AG09319 (cell line): ENCODE measurements at places on chromosomes 3 and 15.

DNA sequence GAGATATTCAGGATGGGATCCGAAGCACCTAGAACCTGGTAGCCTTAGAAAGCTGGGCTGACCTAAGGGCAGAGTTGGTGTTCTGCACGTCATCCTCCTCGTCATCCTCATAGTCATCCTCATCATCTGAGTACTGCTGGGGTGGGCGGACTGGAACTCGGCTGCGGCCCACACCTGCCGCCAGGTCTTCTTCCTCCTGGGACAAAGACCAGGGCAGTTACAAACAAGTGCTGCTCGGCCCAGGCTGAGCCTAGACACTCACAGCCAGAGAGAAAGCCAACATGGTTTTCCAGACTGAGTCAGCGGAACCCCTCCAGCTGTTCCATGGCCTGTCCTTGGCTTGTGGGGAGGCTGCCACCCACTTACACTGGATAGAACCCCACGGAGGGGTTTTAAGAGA is 40.5 kb downstream of the SEMA3G start:
- no peak for DNase-seq

GRCh38 chr3:61439122-61439458 is 122.3 kb upstream of the PTPRG start:
- no peak for DNase-seq

- DNase-seq, result no peak
Observed at GRCh38 chr15:35102186-35102585, 17.1 kb upstream of the NANOGP8 start.

DNA sequence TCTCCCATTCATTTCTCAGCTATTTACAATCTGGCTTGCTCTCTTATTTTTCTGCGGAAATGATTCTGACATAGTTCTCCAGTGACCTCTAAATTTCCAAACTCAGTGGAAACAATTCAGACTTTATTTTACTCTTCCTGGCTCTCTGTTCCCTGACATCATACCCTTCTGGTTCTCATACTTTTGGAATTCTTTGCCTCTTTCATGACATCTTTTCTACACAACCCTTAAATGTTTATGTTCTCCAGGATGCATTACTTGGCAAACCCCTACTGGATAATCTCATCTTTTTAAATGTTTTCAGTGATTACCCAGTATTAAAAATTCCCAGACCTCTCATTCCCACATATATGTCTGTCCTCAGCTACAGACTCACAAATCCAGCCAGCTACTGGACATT is 23.9 kb upstream of the PLSCR4 start:
- DNase-seq, result peak; percentile 54

DNA sequence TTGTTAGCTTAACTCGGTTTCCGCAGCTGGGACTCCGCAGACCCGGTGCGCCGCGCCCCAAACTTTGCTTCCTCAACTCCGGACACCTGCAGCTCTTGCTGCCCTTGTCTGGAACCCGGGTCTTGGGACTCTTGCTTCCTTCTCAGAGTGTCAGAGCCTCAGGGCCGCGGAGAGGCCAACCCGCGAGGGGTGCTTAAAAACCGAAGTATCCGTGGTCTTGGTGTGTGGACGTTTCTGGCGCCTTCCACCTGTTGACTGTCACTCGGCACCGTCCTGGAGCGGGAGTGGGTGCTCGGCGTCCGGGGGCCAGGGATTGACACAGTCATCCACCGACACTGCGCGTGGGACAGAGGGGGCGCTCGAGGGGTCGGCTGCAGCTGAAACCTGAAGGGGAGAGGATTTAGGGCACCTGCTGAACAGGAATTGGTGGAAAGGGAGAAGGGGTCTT is 386 bp downstream of the SQOR start:
- DNase-seq, result no peak

GRCh38 chr3:46642971-46643370 is 30.6 kb downstream of the FAM240A start:
- DNase-seq, result no peak

- DNase-seq, result no peak
Observed at GRCh38 chr3:46679681-46680080, 13.8 kb downstream of the ALS2CL start.

DNA sequence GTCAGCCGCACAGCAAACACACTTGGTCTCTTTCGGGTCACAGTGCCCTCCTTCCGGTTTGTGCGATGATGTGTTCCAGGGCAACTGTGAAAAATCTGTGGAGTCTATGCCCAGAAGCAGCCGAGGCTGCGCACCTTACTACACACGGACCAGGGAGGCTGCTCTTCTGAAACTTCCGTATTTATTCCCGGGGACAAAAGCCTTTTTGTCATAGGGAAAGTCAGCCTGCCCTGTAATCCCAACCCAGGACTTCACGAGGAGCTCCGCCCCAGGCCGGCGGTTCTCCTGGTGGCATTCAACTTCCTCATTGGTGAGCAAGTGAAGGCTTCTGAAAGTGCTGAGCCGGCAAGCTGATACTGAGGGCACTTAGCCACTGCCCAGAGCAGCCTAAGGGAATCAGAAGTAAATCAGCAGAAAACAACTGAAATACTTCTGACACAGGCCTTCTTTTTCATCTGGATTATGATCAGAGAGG is 126.5 kb downstream of the FMN1 start:
- DNase-seq, result no peak

DNA sequence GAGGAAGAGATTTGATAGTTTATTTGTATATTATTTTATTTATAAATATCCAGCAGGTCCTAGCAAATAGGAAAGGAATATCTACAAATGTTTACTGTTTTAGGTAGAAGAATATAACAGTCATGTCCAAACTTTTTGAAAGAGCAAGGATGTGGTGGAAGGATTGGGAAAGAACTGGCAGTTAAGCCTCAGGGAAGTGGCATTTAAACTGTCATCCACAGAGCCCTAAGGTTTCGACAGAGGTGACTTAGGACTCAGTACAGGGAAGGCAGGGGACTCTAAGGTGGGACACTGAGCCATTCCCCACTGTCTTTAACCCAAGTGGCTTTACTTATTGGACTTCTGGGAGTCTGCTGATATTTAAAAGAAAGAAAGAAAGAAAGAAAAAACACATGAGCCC is 11.8 kb upstream of the TMEM87A start:
- no peak for DNase-seq

DNA sequence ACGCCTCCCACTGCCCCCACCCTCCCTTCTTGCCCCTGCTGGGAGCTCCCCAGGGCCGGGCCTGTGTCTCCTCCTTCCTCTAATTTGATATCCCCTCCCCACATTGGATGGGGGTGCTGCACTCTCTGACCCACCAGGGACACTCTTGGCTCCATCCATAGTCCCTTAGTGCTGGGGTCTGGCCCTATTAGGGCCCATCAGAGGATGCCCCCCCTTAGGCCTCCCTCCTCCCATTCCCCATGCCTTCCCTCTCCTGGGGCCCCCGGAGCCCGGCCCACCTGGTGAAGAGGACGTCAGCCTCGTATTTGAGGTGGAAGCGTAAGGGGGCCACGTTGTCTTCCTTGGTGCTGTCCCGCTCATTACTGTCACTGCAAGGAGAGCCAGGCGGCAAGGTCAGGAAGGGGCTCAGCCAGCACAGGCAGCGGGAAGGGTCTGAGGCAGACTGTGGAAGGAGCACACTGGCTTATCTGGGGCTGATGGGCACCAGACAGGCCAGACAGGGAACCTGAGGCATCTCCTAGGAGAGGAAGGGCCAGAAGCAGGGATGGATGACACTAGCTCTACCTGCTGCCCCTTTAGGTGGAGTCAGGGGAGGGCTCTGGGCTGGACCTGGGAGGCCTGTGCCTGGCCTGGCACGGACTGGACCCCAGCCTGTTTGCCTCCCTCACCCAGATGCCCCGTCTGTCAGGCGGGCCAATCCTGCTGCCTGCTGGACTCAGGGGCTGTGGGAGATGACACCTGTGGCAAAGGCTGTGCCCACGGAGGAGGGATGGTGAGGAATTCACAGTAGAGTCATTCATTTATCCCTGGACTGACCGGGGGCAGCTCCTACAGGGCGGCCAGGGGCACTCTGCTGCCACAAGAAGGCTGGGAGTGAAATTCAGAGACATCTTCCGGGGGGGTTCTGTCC is 36.2 kb downstream of the FEM1B start:
- DNase-seq, result no peak

- no peak for DNase-seq
Observed at GRCh38 chr3:24349367-24350019, 145.2 kb downstream of the THRB start.

DNA sequence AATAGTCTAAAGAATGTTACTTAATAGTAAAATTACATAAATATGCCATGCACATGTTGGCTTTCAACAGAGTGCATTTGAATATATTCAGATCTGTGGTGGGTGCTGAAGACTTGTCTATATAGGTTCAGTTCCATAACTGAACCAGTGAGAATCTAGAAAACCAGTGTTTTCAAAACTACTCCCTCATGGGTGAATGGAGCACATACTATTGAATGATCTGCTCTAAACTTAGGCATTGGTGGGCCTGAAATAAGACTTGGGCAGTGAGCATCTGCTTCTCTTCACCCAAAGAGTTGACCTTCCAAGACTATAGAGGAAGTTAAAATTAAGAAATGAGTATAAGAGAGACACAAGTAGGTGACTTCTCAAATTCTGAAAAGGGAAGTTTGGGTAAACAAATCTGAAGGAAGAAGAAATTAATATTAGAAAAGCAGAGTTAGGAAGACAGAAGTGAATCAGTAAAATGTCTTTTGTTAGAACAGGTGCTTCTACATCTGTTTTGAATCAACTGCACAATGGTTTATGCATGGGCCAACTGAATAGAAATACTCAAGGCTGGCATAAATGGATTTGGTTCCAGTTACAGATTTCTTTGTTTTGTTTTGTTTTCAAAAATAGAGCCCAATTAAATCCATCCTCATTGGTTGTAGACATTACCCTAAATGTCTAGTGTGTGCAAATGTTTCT is 19.3 kb downstream of the ALCAM start:
- no peak for DNase-seq
